ENCODE measurements at places on chromosomes 5 and 9.

- DNase-seq = no peak
Measured at GRCh38 chr9:14348373-14349145, 34.6 kb upstream of the NFIB start.

DNA sequence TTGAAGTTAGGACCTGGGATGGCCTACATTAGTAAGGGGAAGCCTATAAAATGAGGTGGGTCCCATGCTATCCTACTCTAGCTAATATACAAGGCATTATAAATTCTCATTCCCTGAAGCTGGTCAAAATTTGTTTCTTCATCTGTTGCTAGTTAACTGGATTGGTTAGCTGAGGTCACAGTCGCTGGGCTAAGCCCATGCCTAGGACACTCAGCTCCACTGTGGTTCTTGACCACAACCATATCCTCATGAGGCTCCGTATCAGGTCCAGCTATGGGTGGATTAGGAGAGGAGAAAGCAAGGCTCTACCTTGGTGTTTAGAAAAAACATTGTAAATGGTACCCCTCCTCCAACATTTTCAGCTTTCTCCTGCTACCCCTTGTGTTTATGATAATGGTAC, 52.8 kb upstream of the RAI14 start:
- DNase-seq = no peak

- no peak for DNase-seq
Measured at GRCh38 chr5:136518174-136518573, 152.8 kb upstream of the TRPC7 start.

GRCh38 chr5:36298552-36298951, 3.1 kb downstream of the RANBP3L start:
- no peak for DNase-seq

DNA sequence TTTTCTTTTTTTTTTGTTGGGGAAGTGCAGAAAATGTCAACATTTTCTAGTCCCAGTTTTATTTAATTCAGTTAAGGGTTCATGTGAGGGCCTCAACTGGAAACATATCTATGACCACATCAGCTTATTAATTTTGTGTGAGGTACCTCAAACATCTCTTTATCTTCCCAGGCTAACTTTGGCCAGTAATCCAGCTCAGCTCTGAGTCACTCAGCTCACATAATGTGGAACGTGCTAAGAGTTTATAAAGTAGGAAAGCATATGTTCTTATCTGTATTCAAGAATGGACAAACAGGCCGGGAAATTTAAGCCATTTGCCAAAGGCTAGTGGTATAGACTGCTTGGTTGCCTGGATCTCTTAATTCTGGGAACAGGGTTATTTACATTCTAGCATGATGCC, 118.4 kb downstream of the INSYN2B start:
- no peak for DNase-seq

DNA sequence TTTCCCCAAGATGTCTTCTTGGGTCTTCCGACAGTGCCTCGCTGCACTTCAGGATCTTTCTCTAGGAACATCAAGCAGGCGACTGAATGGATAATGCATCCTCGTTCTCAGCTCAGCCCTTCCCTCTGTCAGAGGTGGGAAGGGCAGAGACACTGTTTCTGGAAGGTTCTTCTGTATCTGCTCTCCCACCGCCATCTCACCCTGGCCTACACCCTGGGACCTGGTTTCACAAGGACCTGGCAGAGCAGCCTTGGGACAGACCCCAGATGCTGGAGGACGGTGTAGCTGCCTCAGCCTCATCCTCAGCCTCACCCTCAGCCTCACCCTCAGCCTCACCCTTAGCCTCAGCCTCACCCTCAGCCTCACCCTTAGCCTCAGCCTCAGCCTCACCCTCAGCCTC, 18.5 kb downstream of the MRPL36 start:
- DNase-seq = no peak

DNA sequence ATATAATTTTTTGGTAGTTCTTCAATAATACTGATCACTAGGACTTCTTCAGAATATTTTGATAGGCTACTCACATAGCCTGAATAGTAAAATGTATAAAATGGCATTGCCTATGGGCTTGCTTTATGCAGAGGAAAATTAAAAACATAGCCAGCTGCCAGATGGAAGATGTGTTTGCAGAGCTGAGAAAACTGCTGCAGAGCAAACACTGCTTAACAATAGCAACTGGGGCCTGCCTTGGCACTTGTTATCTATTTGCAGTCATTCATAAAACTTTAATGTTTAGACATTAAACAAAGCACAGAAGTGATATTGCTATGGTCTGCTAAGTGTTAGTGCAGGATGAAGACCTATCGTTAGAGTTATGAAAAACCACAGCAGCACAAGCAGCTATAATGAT, 151.5 kb upstream of the SMC2 start:
- DNase-seq = no peak

- no peak for DNase-seq
Measured at GRCh38 chr5:157365732-157366131, 94.3 kb upstream of the NIPAL4 start.

- DNase-seq = no peak
Measured at GRCh38 chr5:18003784-18004183, 369.5 kb downstream of the TAF11L14 start.

DNA sequence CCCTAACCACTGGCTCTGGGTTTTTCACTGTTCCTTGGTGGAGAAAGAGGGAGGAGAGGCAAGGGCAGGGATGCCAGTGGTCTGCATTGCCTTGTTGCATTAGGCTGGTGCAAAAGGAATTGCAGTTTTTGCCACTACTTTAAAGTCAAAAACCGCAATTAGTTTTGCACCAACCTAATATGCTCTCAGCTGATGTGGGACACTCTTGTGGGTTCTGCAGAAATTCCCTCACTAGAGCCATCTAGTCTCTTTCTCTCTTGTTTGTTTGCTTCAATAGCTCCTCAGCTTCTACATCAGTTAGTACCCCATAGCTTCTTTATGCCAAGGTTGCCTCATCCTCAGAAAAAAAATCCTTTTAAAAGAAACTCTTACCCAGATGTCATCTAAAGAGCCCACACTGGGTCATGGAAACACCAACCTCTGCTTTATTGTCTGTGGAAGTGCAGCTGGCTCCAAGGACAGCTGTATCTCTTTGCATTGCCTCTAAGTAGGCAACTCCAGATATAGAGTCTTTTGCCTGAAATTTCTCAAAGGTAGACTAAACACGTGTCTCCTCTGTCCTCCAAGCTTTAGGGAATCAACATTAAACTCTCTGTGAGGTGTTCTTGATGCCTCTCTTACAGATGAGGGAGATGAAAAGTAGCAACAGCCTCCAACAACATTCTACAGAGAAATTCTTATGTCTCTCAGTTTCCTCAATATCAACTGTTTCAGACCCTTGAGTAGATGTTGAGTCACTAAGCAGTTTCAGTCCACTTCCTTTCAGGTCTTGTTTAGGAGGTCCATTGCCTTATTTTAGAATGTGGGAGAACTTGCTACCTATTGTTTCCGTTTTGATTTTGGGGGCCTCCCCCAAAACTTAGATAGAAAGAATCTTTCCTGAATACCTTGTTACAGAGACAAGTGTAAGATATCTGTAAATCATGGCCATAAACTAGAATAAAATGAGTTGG, 84.9 kb upstream of the MEF2C start:
- no peak for DNase-seq

GRCh38 chr5:172713113-172713808, 57.7 kb downstream of the DUSP1 start:
- peak; percentile 73 for DNase-seq

DNA sequence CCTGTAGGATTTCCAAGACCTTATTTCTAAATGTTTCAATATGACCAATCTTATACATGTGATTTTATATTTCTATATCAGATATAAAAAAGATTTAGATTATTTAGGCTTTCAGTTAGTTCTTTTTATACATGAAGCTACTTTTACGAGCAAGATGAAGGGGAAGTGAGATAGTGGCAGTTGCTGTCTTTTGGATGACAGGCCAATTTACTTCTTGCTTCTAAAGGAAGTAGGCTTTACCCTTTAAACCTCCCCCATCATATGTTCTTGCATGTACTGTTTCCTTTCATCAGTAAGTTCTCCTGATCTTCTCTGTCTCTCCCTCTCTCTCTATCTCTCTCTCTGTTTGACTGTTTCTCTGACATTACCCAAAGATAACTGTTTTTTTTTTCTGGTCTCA, 4.0 kb upstream of the TYRP1 start:
- DNase-seq = no peak

DNA sequence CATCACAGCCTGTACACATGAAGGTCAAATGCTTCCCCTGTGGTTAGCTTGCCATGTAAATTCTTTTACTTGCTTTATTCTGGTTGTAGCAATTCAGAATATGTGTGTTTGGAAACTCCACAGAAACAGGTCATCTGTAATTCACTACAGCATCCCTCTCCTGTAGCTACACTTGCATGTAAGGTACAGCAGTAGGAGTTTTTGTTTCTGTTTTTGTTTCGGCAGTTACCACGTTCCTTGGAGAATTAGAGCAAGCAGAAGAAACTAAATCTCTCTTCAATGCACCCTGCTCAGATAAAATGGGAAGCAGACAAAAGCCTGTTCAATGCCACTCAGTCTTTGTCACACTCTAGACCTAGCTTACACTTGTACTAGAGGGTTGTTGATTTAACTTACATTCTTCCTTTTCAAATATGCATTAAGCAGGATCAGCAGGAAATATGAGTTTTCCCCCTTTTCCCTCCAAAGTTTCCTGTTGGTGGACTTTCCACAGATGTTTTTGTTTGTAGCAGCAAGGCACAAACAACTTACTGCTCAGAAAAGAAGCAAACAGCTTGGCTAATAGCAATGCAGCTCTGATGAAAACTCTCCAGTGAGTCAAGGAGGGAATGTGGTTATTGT, 80.9 kb downstream of the YIPF5 start:
- no peak for DNase-seq

DNA sequence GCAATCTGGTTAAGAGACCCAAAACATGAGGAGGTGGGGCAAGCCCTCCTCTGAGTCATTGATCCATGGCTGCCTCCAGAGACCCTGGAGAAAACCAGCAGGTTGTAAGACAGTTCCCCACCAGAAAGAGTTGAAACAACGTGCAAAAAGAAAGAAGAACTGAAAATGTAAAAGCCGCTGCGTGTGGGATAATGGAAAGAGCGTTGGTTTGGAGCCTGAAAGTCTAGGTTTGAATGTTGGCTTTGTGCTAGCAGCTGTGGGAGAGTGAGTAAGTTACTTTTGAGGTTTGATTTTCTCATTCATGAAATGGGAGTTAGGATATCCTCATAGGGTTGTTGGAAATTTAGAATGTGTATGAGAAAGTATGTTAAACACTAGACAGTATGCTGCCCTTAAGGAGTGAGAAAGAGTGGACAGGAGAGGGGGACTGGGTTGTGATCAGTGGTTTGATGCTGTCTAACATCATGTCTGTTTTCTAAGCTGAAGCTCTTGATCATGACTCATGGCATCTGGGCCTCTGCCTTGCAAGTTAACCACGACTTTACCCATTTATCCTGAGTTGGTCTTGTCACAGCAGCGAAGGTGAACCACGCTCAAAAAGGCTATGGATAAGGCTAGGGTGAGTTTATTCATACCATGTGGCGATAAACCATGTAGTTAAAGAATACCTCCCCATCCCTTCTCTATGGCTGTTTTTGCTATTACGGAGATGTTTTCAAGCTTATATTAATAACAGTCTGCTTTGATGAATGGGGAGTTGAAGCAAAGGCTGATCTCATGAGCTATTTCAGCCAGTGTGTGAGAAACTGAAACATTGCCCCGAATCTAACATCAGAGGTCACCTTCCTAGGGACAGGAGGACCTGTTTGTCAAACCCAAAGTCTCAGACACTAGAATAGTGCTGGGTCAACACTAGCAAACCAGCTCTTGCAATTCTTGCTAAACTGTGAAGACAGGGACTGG, 41.3 kb downstream of the ZNF366 start:
- DNase-seq = no peak

DNA sequence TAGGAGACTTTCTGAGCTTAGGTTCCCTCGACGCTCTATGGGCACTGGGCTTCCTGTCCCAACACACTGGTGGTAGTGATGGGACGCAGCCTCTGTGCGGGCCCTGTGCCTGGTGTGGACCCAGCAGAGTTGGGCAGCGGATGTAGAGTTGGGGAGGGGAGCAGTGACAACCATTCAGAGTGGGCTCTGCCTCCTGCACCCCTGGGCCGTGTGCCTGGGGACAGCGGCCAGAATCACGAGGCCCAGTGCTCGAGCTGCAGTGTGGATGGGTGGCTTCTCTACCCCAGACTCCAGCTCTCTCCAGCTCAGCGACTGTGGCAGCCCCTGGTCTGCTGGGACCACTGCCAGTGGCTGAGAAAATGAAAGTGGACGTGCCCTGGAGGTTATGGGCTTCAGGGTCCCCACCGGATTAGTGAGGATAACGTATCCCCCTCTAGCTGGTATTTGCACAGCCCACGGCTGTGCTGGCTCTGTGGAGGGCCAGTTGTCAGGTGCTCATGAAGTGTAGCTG, 18.6 kb downstream of the RXRA start:
- DNase-seq = no peak

DNA sequence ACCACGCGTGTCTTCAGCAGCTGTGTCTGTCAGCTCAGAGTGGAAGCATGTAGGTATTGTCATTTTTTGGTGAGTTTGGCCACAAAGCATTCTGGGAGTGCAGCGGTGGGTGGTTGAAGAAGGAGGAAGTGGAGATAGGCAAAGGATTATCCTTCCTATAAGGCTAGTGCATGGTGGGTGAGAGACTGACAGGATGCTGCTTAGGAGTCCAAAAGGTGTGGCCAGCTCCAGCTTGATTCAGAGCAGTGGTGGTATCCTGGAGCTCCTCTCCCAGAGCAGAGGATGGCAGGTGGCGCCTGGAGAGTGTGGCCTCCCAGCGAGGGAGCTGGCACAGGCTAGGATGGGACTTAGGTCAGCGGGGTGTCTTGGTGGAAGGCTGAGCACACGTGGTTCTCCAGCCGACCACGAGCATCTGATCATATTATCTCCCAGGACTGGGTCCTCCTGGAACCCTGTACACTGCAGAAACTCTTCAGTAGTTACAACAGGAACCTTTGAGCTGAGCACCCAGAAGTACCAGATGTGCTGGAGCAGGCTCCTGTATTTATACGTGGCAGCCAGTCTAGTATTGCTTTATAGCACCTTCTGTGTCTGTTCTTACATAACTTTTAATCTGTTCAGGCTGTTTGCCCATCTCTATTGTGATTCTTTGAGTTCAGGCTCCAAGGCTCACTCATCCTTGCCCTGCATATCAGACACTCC, 29.6 kb downstream of the MAML1 start:
- peak; percentile 39 for DNase-seq

DNA sequence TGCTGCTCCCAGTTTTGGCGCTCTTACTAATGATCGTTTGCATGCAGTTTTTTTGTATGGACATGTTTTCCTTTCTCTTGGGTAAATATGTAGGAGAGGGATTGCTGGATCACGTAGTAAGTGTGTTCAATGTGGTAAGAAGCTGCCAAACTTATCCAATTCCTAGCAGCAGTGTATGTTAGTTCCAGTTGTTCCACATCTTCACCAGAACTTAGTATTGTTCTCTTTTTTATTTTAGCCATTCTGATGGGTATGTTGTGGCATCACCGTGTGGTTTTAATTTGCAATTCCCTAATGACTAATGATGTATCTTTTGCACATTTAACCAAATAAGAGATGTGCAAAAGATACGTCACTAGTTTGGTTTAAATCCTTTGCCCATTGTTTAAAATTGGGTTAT, 65.9 kb downstream of the IPPK start:
- DNase-seq = no peak

DNA sequence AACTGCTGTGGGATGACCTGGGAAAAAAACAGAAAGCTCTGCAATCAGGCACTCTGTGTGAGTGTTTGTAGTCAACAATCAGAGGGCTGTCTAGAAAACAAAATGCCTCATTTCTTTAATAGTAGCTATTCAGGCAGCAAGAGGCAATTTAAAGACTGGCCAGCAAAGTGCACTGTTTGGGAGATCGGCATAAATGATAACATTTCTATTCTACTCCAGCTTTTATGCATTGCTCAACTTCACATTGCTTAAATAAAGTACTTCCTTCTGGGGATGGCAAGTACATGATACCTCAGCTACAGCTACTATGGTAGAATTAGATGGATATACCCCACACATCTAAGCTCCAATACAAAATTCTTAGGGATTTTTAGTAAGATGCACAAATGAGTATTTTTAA, 193.1 kb downstream of the DCP2 start:
- DNase-seq = no peak

Data from CD4-positive, alpha-beta T cell treated with Interleukin-17A for 1 hour (primary cell).